GM12891 (cell line): ENCODE measurements at places on chromosomes 3 and 15.

- DNase-seq = no peak
Observed at GRCh38 chr15:57440167-57440566, 63.9 kb downstream of the CGNL1 start.

DNA sequence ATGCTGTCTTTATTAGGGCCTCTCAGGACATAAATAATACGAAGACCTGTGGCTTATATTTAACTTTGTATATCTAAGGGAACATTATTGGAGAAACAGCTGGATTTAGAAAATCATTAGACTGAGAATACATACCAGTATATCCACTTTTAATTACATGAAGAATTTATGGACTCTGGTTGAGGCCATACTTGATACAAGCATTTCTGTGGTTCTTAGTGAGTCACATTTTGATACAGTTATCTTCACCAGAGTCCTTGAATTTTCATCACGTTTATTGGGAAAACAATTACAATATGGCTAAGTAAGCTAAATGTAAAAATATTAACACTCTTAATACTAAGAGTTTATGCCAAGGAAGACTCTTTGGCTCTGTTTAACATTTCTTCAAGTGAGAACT lies 9.9 kb downstream of the KIF23 start:
- DNase-seq = no peak

DNA sequence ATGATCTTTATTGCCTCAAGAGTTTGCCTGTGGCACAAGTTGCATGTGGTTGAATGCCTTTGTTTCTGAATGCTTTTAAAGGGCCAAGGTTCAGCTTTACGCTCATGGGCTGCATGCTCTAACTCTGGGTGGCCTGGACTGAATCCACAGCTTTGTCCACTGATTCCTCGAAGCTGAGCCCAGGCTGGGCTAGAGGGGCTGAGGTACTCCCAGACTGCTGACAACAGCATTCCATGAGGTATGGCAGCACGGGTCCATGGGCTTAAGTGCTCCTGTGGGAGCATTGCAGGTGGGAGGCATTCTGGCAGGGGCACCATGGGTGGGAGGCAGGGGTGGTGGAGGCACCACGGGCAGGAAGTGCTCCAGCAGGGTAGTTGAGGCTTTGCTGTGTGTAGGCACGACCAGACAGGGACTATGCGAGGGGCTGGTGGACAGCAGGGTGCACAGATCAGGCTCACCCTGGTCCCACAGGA lies 61.6 kb downstream of the GLCE start:
- no peak for DNase-seq

DNA sequence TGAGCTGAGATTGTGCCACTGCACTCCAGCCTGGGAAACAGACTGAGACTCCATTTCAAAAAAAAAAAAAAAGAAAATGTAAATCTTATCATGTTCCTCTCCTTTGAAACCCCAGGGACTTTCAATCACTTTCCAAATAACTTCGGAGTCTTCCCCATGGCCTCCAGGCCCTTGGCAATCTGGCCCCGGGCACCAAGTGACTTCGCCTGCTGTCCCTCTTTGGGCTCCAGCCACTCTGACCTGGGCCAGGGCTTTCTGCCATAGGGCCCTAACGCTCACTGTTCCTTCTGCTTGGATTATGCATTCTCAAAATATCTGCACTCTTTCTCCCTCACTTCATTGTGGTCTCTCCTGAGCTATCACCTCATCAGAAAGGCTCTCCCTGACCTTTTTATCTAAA lies 260.9 kb downstream of the KLF13 start:
- DNase-seq = no peak

DNA sequence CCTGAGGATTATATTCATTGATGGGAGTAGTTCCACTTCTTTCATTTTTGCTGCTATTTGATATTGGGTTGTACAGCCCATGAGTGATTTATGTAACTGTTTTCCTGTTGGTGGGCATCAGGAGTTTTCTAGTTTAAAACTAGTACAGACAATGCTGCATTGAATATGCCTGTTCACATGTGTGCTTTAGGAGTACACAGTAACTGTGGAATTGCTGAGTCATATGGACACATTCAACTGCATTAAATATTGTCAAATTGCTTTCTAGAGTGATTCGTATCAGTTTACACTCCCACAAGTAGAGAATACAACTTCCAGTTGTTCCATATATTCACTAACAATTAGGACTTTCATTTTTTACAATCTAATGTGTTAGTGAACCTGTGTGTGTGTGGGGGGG lies 59.8 kb upstream of the THSD4 start:
- no peak for DNase-seq

DNA sequence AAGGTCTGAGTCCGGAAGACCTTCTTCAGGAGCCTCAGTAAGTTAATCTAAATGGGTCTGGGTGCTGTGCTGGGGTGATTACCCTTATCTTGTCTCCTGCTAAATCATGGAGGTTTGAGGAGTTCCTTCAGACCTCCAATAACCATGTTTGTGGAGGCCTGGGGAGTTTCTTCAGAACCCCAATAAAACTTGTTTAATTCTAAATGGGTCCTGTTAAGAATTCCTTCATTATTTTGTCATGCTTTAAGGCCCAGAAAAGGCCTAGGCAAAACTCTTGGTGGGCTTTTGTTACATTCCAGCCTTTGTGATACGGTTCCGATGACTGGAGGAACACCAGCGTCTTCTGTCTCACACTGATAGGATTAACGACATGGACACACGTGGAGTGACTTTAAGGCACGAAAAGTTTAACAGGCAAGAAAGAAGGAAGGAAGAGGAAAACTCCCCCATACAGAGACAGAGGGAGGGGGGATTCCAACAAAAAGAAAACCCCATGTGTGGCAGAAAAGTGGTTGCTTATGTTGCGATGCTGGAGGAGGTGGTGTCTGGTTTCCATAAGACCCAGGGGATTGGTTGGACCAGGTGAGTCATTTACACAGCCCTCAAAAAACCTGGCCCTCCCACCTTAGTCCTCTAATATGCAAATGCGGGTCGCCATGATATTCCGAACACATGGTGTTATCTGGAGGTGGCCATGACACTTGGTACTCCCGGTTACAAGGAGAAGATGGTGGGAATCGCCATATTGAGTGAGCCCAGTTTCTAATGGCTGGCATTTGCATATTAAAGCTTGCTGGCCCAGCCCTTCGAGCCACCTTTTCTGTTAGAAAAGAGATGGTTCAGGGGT lies 72.6 kb upstream of the MFGE8 start:
- no peak for DNase-seq

GRCh38 chr3:68206524-68207117 lies 552.2 kb upstream of the SUCLG2 start:
- DNase-seq = no peak

DNA sequence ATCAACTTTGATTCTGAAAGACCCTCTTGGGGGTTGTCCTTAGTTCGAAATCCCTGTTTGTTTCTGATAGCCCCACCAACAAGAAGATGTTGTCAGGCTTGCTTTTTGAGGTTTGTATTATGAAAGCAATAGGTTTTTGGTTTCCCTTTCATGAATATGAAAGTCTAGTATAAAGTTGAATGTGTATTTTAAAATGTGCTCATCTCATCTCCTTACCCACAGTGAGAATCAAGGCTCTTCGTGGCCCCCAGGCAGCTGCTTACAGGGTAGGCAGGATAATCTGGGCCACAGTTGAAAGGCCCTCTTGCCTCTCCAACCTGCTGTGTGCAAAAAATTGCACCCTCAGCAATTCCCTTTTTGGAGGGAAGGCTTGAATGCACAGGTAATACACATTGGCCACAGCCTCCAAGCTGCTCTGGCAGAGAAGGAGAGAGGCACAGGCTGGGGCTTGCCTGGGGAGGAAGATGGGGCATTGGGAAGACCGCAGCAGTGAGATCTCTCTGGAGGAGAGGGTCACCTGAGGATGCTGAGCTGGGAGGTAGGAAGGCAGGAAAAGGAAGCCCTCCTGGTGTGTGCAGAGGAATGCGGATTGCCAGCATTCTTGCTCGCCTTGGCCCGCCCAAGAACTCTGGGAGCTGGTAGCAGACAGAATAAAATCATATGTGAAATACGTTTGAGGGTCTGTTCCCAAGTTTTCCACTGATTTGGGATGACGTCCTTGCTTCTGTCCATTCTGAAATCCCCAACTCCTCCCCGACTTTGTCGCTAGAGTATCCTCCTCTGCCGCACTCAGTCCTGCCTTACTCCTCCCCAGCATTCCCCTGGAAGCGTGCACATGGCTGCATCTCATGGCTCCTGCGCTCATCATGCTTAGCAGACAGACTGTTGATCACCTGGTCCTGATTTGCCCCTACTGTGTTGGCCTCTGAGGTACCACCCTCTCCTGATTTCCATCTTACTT lies 196.4 kb downstream of the RPLP1 start:
- DNase-seq = no peak

- no peak for DNase-seq
Observed at GRCh38 chr15:100684591-100684990, 82.2 kb downstream of the ASB7 start.
